Substantia nigra (tissue), 51 donors: ENCODE measurements at places on chromosomes 13 and 19.
A peak's percentile ranks its signal among the peaks of the same experiment; 100 is the strongest.

DNA sequence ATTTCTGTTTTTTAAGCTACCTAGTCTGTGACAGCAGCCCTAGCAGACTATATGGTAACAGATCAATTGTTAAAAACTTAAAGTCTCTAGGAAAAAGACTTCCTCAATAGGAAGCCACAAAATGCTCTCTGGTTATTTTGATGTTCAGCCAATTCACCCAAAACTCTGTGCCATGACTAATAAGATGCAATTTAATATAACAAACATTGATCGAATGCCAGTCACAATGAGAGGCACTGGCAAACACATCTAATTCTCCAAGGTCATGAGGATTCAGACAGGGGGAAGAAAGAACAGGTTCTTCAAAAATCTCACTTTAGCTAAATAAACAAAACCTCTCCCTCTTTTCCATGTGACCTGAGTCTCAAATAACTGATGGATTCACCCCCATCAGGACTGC is 107.5 kb downstream of the SUCLA2 start:
- DNase-seq = no peak

- no peak for DNase-seq
These were observed 2.3 kb downstream of the SOX1 start for GRCh38 chr13:112069061-112069844.

DNA sequence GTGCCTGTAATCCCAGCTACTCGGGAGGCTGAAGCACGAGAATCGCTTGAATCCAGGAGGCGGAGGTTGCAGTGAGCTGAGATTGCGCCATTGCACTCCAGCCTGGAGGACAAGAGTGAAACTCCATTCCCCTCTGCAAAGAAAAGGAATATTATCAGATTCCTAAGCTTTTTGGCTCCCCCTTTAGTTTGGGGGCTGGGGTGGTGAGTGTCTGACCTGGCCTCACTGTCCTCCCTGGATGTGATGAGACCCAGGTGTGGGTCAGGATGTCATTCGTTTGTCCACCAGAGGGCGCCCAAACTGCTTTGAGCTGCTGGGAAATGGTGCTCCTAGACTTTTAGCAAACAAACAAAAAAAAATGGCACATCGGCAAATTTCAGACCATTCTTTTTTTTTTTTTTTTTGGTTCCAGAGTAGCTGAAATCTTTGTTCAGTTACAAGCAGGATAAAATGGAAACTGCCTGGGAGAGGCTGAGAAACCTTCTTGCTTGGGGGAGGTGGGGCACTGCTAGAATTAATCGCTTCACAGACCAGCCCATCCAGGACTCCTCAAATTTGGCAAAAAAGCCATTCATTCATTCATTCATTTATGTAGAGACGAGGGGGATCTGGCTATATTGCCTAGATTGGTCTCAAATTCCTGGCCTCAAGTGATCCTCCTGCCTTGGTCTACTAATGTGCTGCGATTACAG is 29.4 kb downstream of the SPC24 start:
- DNase-seq = peak; percentile 42

- no peak for DNase-seq
These were observed 106.1 kb downstream of the SLC25A15 start for GRCh38 chr13:40895227-40896184.

DNA sequence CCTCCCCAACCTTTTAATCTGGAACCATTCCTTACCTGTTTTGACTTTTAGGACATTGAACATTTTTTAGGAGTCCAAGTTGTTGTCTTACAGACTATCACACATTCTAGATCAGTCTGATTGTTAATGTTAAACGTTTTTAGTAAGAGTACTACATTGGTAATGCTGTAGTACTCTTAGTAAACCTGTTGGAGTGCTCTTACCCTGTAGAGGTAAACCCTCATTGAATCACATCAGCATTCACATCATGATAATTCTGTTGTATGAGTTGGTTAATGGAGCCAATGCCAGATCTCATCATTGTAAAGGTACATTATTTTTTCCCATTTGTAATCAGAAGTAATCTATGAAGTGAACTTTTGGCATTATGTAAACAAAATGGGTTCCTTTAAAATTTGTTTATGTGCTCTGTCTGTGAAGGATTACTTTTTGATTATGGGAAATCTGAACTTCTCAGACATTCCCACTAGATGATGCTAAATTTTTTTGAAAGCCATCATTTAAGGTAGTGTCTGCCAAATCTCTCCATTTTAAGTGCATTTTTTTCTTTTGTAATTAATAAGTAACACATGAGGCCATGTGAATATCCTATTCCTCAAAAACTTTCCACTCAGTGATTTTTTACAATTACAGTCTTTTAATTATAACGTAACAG is 55.2 kb downstream of the VWA8 start:
- no peak for DNase-seq
